ENCODE measurements at places on chromosomes 1 and 21.

- no peak overlapping the region for H3K4me3 ChIP-seq
- no peak for DNase-seq
- no peak overlapping the region for H3K27ac ChIP-seq
These were observed 586.4 kb upstream of the TMPRSS15 start for GRCh38 chr21:18989953-18990495.

- H3K4me1 ChIP-seq = no peaks in the 10 kb centered on the region
- no peak overlapping the region for H3K4me3 ChIP-seq
- no peaks in the 10 kb centered on the region for H3K36me3 ChIP-seq
- no peak for DNase-seq
These were observed 377.8 kb downstream of the MATN1 start for GRCh38 chr1:30345491-30346130.

DNA sequence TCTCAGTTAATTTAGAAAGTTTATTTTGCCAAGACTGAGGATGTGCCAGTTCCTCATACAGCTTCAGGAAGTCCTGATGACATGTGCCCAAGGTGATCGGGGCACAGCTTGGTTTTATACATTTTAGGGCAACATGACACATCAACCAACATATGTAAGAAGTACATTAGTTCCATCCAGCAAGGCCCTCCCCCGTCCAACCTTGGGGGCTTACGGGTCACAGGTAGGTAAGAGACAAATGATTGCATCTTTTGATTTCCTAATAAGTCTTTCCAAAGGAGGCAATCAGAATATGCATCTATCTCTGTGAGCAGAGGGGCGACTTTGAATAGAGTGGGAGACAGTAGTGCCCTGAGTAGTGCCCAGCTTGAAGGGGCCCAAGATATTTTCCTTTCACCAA, 19.6 kb upstream of the HAO2 start:
- no peak overlapping the region for H3K4me3 ChIP-seq
- H3K27ac ChIP-seq = no peak overlapping the region
- H3K27me3 ChIP-seq = peaks cover 17% of the 10 kb centered on the region
- H3K4me1 ChIP-seq = no peaks in the 10 kb centered on the region
- no peaks in the 10 kb centered on the region for H3K36me3 ChIP-seq
- no peak for DNase-seq

DNA sequence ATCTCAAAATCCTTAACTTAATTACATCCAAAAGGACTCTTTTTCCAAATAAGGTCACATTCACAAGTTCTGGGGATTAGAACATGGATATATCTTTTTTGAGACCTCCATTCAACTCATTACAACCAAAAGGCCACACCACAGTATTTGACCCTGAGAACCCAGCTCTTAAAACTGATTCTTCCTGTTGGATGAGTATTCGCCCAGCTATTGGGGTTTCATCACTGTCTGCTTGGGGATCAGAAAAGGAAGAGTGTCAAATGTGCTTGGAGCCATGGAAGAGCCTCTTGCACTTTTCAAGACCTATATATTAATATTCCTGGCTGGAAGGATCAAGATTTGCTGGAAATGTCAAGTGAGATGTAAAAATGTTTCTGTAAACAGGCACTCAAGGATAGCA, 5.4 kb upstream of the TINAGL1 start:
- DNase-seq = no peak
- no peak overlapping the region for H3K27ac ChIP-seq
- H3K4me1 ChIP-seq = no peaks in the 10 kb centered on the region
- no peak overlapping the region for H3K4me3 ChIP-seq
- H3K27me3 ChIP-seq = peaks cover 6% of the 10 kb centered on the region
- H3K36me3 ChIP-seq = no peaks in the 10 kb centered on the region

- no peak overlapping the region for H3K27ac ChIP-seq
- no peaks in the 10 kb centered on the region for H3K27me3 ChIP-seq
- peaks cover 63% of the 10 kb centered on the region for H3K4me1 ChIP-seq
- no peak overlapping the region for H3K4me3 ChIP-seq
These were observed 7.1 kb downstream of the NRDC start for GRCh38 chr1:51871351-51871975.

- peak overlapping the region; percentile 74 for H3K27ac ChIP-seq
- H3K27me3 ChIP-seq = peaks cover 3% of the 10 kb centered on the region
- H3K36me3 ChIP-seq = peaks cover 9% of the 10 kb centered on the region
- H3K4me3 ChIP-seq = no peak overlapping the region
- H3K4me1 ChIP-seq = peaks cover 29% of the 10 kb centered on the region
- DNase-seq = no peak
These were observed 7.8 kb upstream of the PTTG1IP start for GRCh38 chr21:44881198-44881872.

GRCh38 chr1:54403808-54404261, 2.4 kb downstream of the SSBP3 start:
- H3K27me3 ChIP-seq = no peaks in the 10 kb centered on the region
- peaks cover 56% of the 10 kb centered on the region for H3K36me3 ChIP-seq
- peaks cover 70% of the 10 kb centered on the region for H3K4me1 ChIP-seq
- peak overlapping the region; percentile 54 for H3K27ac ChIP-seq

DNA sequence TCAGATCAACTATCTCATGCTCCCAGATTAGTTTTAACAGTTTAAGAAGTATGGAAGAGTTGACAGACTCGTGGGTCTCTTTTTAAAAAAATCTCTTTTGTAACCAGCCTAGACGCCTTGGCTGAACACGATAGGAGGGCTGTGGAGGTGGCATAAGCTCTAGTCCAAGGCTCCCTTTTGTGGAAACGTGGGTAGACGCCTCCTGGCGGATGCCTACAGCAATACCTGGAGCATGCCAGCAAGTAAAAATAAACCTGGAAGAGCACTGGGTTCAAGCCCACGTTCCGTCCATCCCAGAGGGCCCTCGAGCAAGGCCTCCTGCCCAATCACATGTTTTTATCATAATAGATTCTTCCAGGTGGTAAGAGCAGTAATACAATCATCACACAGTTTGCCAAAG, 87.9 kb downstream of the RGS7 start:
- H3K4me1 ChIP-seq = no peaks in the 10 kb centered on the region
- H3K27ac ChIP-seq = no peak overlapping the region
- no peak for DNase-seq
- no peaks in the 10 kb centered on the region for H3K27me3 ChIP-seq
- H3K4me3 ChIP-seq = no peak overlapping the region

- DNase-seq = no peak
- no peak overlapping the region for H3K27ac ChIP-seq
- peaks cover 3% of the 10 kb centered on the region for H3K27me3 ChIP-seq
- no peaks in the 10 kb centered on the region for H3K36me3 ChIP-seq
- H3K4me3 ChIP-seq = no peak overlapping the region
- H3K4me1 ChIP-seq = peaks cover 10% of the 10 kb centered on the region
These were observed 15.9 kb upstream of the IFNLR1 start for GRCh38 chr1:24202987-24203386.

GRCh38 chr1:981955-982558, at the start of gene PERM1:
TSS of gene PERM1 (minus strand) at chr1:982093. CDS start at chr1:981029, 1,064 bp downstream.
- H3K27ac ChIP-seq = no peak within 1 kb of the TSS
- H3K4me3 ChIP-seq = no peak within 1 kb of the TSS
- peaks cover 3% of the 10 kb centered on the region for H3K4me1 ChIP-seq
- no peak for DNase-seq
- H3K36me3 ChIP-seq = peaks cover 3% of the 10 kb centered on the region

DNA sequence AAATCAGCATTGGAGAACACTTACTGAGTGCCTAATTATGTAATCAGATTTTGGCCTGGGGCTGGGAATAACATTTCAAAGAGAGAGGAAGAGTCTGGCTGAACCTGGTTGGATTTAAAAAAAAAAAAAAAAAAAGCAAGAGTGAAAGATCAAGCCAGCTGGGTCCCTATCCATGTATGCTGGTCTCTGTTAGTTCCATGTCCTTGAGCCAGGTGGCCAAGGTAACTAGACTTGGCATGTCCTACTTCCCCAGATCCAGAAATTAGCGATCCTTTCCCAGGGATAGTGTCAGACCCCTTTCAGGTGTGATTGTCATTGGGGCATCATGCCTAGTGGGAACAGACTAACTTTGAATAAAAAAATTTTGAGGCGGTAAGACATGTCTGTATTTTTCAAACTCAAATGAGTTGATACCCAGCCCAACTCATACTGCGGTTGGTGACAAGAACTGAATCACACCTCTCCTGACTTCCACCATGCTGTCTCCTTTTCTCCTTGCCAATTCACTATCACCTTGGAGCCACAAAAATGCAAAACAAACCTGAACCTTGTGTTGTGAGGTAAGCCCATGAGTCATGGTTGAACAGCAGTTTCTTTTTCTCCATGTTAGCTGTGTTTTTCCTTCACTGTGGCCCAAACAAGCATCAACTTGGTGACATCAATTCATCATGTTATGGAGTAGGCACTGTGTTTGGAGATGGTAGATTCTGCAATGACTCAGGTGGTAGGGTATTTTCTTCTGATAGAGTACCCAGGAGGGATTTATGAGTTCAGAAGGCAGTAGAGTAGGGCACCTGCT, 24.5 kb upstream of the PPP2R5A start:
- no peak overlapping the region for H3K4me3 ChIP-seq
- H3K4me1 ChIP-seq = peaks cover 51% of the 10 kb centered on the region
- H3K36me3 ChIP-seq = peaks cover 9% of the 10 kb centered on the region
- peak overlapping the region; percentile 57 for H3K27ac ChIP-seq

GRCh38 chr1:195714248-195714647, 894.0 kb downstream of the KCNT2 start:
- H3K4me1 ChIP-seq = no peaks in the 10 kb centered on the region
- no peaks in the 10 kb centered on the region for H3K36me3 ChIP-seq
- no peak overlapping the region for H3K4me3 ChIP-seq
- no peak for DNase-seq

DNA sequence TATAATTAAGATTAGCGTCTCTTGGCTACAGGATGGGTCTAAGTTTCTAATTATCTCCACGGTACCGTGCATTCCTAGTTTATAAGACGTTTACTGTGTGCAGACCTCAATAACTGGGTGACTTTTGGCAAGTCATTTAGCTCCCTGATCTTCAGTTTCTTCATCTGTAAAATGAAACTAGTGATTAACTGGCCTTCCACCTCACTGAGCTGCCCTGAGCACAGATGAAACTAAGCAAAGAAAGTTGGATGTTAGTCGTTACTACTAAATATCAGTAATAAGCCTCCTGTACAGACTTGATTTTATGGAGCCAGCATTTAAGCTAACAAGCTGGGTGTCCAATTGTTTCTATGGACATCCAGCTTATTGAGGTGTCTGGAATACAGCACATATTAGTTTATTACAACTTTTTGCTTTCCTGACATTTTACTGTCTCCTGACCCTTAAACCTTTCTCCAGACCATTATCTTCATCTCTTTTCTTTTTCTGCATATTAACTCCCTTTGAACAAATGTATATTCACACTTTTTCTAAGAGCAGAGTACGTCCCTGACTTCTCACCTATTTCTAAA, 1.1 kb downstream of the CR2 start:
- H3K36me3 ChIP-seq = no peaks in the 10 kb centered on the region
- no peak for DNase-seq
- H3K4me3 ChIP-seq = no peak overlapping the region
- no peak overlapping the region for H3K27ac ChIP-seq
- H3K27me3 ChIP-seq = peaks cover 41% of the 10 kb centered on the region

DNA sequence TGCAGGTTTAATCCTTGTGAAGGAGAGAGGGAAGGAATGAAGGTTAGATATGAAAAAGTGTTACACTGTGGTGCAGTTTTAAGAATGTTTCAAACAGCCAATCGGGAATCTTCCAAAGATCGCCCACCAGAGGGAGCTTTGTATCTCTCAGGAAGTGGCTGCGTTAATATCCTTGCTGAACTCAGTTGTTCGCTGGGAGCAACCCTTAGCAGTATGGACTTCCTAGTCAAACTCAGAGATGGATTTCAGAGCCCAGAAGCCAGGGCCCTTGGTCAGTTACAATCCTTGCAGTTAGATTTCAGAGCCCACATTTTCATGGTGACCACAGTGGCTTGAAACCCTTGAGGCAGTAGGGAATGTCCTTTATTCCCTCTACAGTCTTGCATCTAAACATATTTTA, 136.2 kb downstream of the NTNG1 start:
- H3K4me1 ChIP-seq = peaks cover 6% of the 10 kb centered on the region
- no peaks in the 10 kb centered on the region for H3K36me3 ChIP-seq
- H3K4me3 ChIP-seq = no peak overlapping the region
- DNase-seq = no peak
- H3K27ac ChIP-seq = no peak overlapping the region

DNA sequence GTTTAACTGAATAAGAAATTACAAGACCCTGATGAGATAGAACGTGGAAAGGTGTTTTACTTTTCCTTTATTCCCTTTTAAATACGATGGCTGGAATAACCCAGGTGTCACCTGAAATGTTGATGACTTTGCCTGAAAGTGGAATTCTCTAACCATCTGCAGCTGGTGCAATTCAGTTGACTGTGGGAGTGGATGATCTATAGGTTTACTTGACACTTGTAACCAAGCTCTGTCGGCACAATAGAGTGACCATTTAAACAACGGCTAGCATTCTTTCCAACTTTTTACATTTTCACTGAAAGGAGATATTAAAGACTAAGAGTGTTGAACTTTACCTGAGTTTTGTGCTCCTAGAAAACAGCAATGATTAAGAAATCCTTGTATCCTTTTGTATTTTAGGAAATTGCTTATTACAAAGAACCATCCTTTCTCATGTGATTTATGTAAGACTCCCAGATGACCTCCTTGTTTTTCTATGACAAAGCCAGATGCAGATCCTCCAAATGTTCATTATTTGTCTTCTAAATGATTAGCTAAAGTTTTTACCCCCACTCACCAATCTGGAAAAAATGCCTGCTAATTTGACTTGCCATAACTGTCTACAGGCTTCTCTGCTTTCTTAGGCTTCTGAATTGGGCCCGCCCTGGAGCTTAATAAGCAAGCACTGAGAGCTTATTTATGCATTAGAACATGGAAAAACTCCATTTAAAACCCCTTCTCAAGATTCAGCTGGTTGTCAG, 129.5 kb upstream of the LRRC7 start:
- no peak overlapping the region for H3K4me3 ChIP-seq
- H3K36me3 ChIP-seq = no peaks in the 10 kb centered on the region
- no peak overlapping the region for H3K27ac ChIP-seq
- no peak for DNase-seq

GRCh38 chr1:157624471-157624870, 26.6 kb upstream of the FCRL4 start:
- H3K27me3 ChIP-seq = peaks cover 25% of the 10 kb centered on the region
- H3K4me3 ChIP-seq = no peak overlapping the region
- no peak overlapping the region for H3K27ac ChIP-seq

DNA sequence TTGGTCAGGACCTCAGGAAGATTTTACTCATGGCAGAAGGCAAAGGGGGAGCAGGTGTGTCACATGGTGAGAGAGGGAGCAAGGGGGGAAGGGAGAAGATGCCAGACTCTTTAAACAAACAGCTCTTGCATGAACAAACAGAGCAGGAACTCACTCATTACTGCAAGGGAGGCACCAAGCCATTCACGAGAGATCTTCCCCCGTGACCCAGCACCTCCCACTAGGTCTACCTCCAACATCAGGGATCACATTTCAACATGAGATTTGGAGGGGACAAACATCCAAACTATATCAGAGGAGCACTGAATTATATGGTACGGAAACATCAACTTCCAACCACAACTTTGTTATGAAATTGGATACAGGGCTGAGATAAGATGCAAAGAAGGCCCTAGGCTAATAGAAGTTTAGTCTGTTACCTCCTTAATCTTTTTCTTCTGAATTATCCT, 164.9 kb downstream of the ST6GALNAC3 start:
- no peak overlapping the region for H3K4me3 ChIP-seq
- no peak for DNase-seq

- no peaks in the 10 kb centered on the region for H3K4me1 ChIP-seq
- H3K36me3 ChIP-seq = no peaks in the 10 kb centered on the region
- no peak overlapping the region for H3K27ac ChIP-seq
- no peak overlapping the region for H3K4me3 ChIP-seq
These were observed 166.9 kb upstream of the FOXD3 start for GRCh38 chr1:63155437-63155836.

Measured in activated CD4-positive, alpha-beta T cell treated with anti-CD3 and anti-CD28 coated beads, Interleukin-2, amount 10 ng/mL, durations not matched to agents 7 days and 5 days (primary cell).